Activated CD4-positive, CD25-positive, alpha-beta regulatory T cell (primary cell): ENCODE measurements at places on chromosomes 7 and 10.

GRCh38 chr10:87931836-87932230 is 68.4 kb downstream of the PTEN start:
- no peak for DNase-seq

GRCh38 chr7:146053492-146053891 is 63.1 kb upstream of the CNTNAP2 start:
- DNase-seq = no peak

DNA sequence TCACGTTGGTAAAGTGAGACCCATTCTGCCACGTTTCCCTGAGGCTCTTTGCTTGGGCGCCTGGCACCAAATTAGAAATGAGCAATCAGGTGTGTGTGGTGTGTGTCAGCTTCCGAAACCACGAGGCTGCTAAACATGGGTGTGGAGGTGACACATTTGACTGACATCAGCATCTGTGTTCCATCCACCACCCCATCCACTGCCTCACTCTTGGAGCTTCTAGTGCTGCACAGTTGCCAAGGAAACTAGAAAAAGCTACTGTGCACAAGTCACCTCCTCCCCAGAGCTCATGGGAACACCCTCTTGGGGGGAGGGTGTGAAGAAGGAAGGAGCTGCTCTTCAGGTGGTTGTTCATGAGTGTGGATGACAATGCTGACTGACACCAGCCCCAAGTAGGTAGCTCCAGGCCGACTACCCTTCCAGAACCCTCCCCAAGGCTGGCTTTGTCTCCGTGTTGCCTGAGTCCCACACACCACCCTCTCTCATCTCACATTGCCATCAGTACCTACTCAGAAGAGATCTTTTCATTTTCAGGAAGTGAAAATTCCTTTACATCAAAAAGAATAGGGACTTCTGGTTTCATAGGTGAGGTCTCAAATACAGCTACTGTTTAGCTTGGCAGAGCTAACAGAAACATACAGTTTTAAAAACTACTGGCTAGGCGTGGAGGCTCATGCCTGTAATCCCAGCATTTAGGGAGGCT is 152.2 kb downstream of the TMEM178B start:
- no peak for DNase-seq

DNA sequence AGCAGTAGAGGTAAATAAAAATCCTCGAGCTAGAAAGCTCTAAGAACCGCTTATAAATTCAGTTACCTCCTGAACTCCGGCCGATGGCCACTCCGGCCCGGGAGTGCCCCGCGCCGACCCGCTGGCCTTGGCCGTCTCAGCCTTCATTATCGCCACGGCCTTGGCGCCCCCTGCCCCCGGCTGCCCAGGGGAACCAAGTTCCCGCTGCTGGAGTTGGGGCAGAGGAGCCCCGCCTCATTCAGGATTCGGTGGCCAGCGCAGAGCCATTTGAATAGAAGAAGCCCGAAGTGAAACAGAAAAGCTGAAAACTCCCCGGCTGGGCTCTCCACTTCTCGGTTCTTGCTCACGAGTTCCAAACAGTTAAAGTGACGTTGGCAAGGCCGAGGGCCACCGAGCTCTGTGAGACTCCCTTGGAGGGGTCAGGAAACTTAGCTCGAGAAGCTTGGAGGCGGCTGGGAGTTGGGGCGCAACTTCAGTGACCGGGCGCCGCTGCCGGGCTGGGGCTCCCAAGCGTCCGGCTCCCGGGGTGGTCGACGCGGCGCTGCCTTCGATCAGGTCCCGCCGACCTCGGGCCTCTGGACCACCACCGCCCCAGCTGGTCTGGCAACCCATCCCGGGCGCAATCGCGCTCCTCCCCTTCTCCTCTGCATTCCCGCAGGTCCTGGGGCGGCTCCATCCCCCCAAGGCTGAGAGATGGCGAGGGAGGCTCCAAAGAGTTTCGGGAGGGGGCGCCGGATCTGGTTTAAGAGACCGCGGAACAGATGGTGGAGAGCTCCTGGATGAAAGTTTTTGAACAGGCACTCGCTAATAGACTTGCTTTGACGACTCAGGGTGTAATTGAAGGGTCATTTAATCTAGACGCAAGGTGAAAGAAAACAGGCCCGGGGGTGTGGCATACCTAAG is 5.8 kb upstream of the FEZF1 start:
- DNase-seq = no peak

- no peak for DNase-seq
These were observed 196.2 kb upstream of the SMIM30 start for GRCh38 chr7:113314594-113314993.

GRCh38 chr7:54632696-54633095 is 90.5 kb downstream of the VSTM2A start:
- DNase-seq = no peak

DNA sequence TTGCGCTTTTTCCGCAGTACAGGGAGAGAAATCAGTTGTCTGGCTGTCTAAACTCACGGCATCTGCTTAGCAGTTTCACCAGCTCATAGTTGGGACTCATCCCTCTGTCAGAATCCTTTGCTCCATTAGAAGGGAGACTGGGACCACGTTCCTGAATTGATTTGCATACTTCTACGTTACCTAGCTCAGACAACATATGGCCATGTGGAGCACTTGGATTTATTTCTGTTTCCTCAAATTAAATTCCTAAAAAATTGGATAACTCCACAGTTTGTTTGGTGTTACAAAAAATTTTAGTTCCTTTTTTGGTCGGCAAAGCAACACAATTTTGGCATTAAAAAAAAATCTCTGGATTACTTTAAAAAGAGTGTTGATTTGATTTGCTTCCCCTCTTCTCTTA is 614.0 kb downstream of the AUTS2 start:
- DNase-seq = no peak
